ENCODE measurements at places on chromosomes 6 and 20. TPM values are rescaled to one million over a fixed set of nuclear protein-coding genes. Genes with fewer than 3 reads are reported as not detected.

RBBP8NL gene
- total RNA-seq: not detected

OPRM1 gene
- not detected for total RNA-seq

ENPP5 gene
- 0.56 TPM for total RNA-seq

GNMT gene
- total RNA-seq: 1.7 TPM

C2 gene
- 3.8 TPM for total RNA-seq

HLA-DPA1 gene
- 46.0 TPM for total RNA-seq

TMEM63B gene
- 19.3 TPM for total RNA-seq

COQ3 gene
- 3.5 TPM for total RNA-seq

YTHDF1 gene
- total RNA-seq: 42.2 TPM

SLC22A7 gene
- total RNA-seq: not detected

MYB gene
- 17.1 TPM for total RNA-seq

NRSN1 gene
- total RNA-seq: not detected

LTB gene
- 910 TPM for total RNA-seq

TCP11 gene
- not detected for total RNA-seq

ZCCHC3 gene
- 21.4 TPM for total RNA-seq

GGTLC1 gene
- not detected for total RNA-seq

POU5F1 gene
- total RNA-seq: 3.9 TPM

LGSN gene
- 0.18 TPM for total RNA-seq

BPIFB1 gene
- total RNA-seq: not detected

VSX1 gene
- total RNA-seq: not detected

BPI gene
- total RNA-seq: not detected

FAM217A gene
- total RNA-seq: not detected

FABP7 gene
- total RNA-seq: not detected

MAFB gene
- 0.56 TPM for total RNA-seq

NNAT gene
- total RNA-seq: not detected

GCNT2 gene
- total RNA-seq: 2.2 TPM

CAP2 gene
- not detected for total RNA-seq

HDGFL1 gene
- total RNA-seq: not detected

SYNDIG1 gene
- total RNA-seq: not detected

MAS1 gene
- not detected for total RNA-seq

SLC17A2 gene
- not detected for total RNA-seq

HLA-G gene
- total RNA-seq: 1.2 TPM

ULBP3 gene
- total RNA-seq: 1.3 TPM

SKIC2 gene
- 112 TPM for total RNA-seq

PNPLA1 gene
- not detected for total RNA-seq

SLC29A1 gene
- 8.0 TPM for total RNA-seq

PLAGL1 gene
- total RNA-seq: 5.7 TPM

TCF15 gene
- total RNA-seq: not detected

ALDH8A1 gene
- total RNA-seq: 3.6 TPM

MUCL3 gene
- total RNA-seq: not detected

HSPA1L gene
- total RNA-seq: 2.8 TPM

RBPJL gene
- total RNA-seq: not detected

Measured in T-cell (primary cell).